ENCODE measurements at places on chromosomes 1 and 21.

- no peak for DNase-seq
Measured at GRCh38 chr1:58746757-58747156, 37.1 kb downstream of the JUN start.

DNA sequence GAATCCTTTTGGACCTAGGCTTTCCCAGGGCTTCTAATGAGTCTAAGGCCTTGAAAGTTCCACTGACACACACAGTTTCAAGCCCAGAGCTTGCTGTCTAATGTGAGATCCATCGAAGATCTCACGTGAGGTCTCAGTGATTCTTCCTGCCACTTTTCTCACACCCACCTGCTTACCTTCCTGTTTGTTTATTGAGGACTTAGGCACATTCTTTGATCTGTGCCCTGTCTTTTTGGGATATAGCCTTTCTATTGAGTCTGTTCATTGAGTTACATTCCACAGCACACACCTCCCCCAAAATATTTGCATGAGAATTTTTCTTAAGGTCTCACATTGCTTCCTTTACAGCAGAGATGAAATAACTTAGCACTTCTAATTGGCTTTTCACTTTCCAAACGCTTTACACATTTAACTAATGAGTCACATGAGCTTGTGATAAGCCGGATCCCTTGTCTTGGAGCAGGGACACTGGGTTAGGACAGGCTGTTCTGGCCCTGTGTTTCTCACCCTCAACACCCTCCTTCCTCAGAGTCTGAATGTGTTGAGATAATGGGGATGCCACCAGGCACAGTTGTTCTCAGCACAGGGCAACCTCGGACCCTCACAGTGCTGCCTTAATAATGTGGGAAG is 288.3 kb downstream of the TM2D1 start:
- DNase-seq = no peak

GRCh38 chr1:159869173-159869572 is 6.7 kb upstream of the VSIG8 start:
- DNase-seq = no peak

DNA sequence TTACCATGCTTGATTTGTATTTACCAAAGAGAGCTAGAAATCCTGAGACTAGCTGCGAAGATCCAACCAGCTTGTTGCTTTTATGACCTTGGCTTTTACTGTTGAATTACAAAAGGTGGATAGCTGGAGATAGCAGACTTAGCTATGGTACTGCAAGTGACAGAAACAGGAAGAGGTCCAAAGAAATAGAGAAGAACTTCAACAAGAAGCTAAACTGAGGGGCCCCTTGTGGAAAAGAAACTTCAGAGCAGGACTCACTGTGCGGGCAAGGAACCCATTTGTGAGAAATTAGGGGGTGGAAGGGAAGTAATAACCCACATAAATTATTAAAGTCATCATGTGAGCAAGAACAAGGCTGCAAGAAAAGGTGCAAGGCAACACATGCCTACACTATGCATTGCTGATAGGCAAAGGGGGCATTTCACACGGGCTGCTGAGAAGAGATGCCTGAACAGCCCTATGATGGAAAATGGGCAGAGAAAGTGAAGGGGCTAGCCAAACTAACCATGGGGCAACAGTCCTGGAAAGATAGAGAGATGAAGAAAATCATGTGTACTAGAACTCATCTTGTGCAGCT is 116.6 kb upstream of the PRDX6 start:
- no peak for DNase-seq

- DNase-seq = no peak
Measured at GRCh38 chr1:56634981-56635380, 10.1 kb upstream of the PRKAA2 start.

DNA sequence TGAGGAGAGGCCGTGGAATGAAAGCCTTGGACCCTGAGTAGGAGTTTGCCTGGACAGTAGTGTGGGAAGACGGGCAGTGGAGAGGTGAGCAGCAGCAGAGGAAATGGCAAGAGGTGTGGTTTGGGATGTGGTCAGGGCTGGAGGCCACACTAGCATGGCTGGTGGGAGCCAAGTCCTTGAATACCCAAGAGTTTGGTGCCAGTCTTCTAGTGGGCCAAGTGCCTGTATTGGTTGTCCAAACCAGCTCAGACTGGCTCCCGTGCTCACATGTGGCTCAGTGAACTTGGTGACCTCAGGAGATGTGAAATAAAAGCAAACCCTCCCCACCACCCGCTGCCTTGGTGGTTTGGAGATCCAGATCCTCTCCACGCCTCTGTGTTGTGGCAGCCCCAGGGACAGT is 2.4 kb downstream of the GUCA2A start:
- DNase-seq = no peak

GRCh38 chr1:161402446-161402845 is 34.8 kb upstream of the CFAP126 start:
- no peak for DNase-seq

DNA sequence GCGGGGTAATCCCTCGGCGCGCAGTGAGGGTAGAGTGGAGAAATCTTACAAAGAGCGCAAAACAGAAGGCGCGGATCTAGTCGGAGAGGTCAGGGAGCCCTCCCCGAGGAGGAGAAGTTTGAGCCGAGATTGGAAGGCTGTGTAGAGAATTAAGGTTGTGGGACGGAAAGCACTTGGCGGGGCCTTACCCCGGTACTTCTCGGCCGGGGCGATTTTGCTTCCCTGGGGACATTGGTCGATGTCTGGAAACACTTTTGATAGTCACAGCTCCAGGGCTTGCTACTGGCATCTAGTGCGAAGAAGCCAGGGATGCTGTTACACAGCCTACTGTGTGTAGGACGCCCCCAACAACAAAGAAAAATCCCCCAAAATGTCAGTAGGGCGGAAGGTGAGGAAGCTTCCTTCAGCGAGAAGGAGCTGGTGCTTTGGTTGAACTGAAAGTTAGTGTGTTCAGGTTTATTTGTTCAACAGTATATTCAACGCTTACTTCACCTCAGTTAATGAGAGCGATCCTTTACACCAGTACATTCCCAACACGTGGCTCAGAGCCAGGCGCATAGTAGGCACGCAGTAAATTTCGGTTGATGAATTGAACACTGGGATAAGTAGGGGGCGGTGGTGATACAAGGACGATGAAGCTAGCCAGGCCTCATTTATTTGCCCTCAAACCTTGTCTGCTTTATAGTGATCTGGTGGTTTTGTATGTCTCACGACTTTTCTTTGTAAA is 807 bp downstream of the CEP85 start:
- no peak for DNase-seq

GRCh38 chr1:24708938-24709337 is 36.3 kb upstream of the CLIC4 start:
- DNase-seq = no peak

DNA sequence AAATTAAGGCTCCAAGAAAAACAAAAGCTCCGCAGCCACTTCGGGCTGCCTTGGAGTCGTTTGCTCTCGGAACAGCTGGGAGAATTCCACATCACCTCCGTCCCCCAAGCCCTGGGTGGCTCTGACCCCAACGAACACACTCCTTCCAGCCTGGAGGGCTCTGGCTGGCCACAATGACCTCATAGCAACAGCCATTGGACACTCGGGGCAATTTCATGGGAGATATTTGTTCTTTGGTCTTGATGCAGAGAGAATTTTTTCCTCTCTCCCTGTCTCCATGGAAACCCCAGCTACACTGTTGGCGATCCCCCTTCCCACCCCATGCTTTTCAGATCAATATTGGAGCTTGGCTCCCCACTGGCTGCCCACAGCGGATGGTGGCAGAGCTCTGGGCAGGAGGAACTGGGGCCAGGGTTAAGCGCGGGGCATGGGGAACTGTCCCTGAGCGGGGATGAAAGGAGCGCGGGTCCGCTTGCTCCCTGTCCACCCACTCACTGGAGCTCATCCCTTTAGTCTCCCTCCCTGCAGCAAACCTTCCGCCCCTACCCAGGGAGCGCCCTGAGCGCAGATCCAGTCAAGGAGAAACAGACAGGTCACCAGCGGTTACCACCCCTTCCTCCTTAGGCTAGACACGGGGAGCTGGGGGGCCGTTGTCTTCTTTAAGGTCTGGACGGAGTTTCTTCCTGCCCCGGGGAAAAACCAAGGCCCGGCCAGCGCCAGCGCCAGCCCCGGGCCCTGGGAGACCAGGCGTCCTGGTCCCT is 1.2 kb downstream of the WNT4 start:
- DNase-seq = no peak

DNA sequence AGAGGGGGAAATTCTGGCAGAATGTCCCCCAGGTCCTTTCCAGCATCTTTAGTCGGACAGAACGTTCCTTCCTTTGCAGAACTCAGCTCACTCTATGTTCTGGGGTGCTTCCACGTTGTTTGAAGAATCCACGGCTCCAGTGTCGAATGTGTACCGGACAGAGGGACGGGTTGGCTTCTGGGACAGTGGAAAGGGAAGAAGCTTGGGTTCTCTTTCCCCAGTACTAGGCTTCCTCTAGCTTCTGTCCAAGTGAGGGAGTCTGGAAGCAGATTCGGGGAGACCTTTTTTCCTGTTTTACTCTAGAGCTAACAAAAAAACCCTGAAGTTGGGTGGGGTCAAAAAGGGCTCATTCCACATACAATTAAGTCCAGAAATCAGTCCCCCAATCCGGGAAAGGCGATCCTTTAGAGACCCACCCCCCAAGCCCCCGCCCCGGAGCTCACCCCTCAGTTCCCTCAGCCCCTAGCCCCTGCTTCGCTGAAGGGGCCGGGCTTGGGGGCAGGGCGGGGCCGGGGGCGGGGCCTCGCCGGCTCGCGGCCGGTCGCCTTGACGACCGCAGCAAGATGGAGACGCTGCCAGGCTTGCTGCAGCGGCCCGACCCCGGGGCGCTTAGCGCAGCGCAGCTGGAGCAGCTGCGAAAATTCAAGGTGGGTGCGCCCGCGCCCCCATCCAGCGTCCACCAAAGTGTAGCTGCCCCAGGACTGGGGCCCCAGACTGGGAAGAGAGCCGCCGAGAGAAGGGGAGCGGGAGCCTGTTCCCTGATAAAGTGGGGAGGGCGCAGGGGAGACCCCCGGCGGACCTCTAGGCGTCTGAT is at the start of gene RIIAD1:
Gene RIIAD1 (plus strand): TSS at position 549 of the 814 bp plus-strand sequence. CDS start 15 bp downstream, at position 564.
- no peak for DNase-seq

- no peak for DNase-seq
Measured at GRCh38 chr1:225974454-225974853, 24.7 kb downstream of the SDE2 start.

DNA sequence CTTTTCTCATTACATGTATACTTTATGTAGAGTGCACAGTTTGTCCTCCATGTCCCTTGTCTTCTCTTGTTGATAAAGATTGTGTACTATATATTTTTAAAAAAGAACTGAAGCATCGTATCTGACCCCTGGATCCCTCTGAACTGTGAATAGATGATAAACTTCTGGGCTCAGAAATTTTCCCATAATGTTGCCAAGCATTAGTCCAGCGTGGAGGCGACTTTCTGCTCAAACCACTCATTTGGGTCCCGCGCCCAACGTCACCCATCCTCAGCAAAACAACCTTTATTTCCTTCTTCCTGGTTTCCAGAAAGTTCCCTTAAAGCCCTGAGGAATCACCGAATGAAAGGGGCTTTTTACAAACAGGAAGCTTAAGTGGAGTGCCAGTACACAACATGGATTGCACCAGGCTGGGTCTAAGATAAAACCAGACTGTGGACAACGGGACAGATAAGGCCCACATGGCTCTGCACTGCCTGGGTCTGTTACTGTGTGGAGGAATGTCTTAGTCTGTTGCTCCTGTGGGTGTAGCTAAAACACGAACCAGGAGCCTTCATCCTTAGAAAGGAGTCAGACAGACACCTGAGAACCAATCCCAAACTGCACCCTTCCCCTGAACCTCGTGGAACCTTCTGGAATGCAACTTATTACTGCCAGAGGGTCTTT is 15.6 kb downstream of the EVA1C start:
- no peak for DNase-seq

DNA sequence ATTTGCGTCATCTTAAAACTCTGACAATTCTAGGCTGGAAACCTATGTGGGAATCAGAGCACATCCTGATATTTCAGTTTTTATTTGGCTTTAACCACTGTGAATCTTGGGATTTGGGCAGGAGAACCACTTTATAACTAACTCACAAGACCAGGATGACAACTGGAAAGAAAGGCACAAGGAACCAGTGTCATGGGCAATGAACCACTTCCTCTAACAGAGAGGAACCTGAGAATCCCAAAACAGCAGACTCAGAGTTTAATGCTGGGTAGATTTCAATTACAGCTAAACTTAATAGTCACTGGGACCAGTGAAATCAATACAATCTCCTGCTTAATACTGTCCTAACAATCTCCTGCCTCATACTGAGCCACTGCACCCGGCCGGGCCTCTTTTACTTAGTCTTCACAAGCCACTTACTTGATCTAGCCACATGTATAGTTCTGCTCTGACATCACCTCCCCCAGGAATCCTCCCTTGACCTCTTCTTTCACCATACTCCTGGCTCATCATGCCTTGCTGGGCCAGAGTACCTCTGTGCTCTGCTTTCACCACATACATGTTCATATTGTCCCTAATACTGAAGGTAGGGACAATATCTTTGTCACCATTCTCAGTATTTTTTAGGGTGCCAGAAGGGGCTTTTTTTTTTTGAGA is 20.2 kb upstream of the SLFNL1 start:
- no peak for DNase-seq

DNA sequence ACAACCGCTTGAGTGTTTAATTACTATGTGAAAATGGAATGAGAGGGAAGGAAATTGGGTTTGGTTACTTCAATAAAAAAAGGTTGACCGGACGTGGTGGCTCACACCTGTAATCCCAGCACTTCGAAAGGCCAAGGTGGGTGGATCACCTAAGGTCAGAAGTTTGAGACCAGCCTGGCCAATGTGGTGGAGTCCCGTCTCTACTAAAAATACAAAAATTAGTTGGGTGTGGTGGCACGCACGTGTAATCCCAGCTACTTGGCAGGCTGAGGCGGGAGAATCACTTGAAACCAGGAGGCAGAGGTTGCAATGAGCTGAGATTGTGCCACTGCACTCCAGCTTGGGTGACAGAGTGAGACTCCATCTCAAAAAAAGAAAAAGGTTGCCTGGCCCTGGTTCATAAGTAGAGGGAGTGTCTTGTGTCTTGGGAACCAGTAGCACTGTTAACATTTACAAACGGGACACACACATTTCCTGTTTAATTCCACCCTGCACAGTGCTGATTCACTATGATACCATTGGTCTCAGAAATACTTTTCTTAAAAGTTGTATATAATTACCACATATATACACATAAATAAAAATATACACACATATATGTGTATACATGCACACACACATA is 27.6 kb upstream of the CLDN14 start:
- DNase-seq = no peak

- no peak for DNase-seq
Measured at GRCh38 chr1:244231572-244232315, 180.7 kb downstream of the ZBTB18 start.

DNA sequence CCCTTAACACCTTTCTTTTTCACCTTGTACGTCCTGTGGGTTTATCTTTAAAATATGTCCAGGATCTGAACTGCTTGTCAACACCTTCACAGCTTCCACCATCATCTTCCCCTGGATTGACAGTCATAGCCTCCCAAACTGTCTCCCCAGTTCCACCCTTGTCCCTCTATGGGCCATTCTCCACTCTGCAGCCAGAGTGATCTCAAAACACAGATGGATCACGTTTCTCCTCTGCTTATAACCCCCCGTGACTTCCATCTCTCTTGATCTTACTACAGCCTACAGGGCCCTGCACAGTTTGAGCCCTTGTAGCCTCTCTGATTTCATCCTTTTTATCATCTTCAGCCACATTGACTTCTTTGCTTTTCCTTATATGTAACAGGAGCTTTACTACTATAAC is 4.3 kb downstream of the INSRR start:
- DNase-seq = no peak

Data from stimulated activated CD4-positive, alpha-beta T cell treated with anti-CD3 and anti-CD28 coated beads, TNF-alpha, amount 100 ng/mL, for 1 hour (primary cell).